ENCODE measurements at places on chromosomes 2 and 18.

GRCh38 chr2:164427111-164427510 is 194.2 kb downstream of the GRB14 start:
- H3K27ac ChIP-seq: no peak overlapping the region
- DNase-seq: no peak
- no peak overlapping the region for H3K4me3 ChIP-seq
- no peaks in the 10 kb centered on the region for H3K36me3 ChIP-seq
- H3K27me3 ChIP-seq: no peaks in the 10 kb centered on the region

GRCh38 chr2:85788603-85789002 is 34.8 kb downstream of the ATOH8 start:
- no peak overlapping the region for H3K4me3 ChIP-seq
- H3K27ac ChIP-seq: no peak overlapping the region
- DNase-seq: no peak
- no peaks in the 10 kb centered on the region for H3K27me3 ChIP-seq
- peaks cover 16% of the 10 kb centered on the region for H3K4me1 ChIP-seq
- H3K36me3 ChIP-seq: no peaks in the 10 kb centered on the region

GRCh38 chr2:133072837-133073694 is 403.1 kb upstream of the LYPD1 start:
- no peaks in the 10 kb centered on the region for H3K27me3 ChIP-seq
- no peak overlapping the region for H3K4me3 ChIP-seq
- no peaks in the 10 kb centered on the region for H3K4me1 ChIP-seq
- no peak overlapping the region for H3K27ac ChIP-seq
- H3K36me3 ChIP-seq: no peaks in the 10 kb centered on the region
- DNase-seq: no peak

- peaks cover 9% of the 10 kb centered on the region for H3K4me1 ChIP-seq
- no peak overlapping the region for H3K27ac ChIP-seq
Measured at GRCh38 chr2:187529977-187530721, 24.1 kb downstream of the TFPI start.
